ENCODE measurements at places on chromosomes 3 and 15.

DNA sequence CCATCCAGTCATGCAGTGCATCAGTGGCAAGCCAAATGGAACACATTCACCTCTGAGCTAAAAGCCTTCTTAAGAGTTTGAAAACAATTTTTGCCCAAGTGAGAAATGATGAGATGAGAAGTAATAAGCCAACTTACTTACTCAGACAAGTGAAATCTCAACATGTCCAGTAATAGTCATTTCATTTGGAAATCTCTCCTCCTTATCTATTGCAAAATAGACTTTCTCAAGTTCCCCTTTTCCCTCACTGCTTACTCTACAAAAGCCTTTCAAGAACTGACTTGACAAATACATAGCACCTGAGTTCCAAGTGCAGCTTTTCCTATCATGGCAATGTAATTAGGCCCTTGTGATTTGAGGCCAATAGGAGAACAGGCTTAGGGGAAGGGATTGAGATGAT is 282.3 kb downstream of the SLC9A9 start:
- DNase-seq: no peak

- DNase-seq: no peak
Observed at GRCh38 chr15:78977091-78977571, 32.3 kb upstream of the CTSH start.

GRCh38 chr3:98501270-98501669 is 3.8 kb downstream of the OR5K2 start:
- DNase-seq: no peak

DNA sequence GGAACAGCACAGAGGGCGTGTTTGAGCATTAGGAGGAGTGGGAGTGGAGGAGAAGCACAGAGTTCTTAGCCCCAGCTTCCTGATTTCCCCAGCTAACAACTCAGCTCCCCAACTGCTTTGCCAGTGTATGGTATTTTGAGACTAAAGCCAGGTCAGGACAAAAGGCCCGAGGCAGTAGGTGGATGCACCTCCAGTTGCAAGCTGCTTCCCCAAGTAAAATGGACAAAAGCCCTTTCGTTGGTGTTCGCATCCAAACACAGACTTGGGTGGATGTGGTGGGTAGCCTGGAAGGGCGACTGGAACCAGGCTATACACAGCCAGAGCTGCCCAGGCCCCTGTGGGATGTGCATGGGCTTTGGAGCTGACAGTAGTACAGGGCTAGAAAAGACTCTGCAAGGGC is 12.3 kb upstream of the EHD4 start:
- no peak for DNase-seq

DNA sequence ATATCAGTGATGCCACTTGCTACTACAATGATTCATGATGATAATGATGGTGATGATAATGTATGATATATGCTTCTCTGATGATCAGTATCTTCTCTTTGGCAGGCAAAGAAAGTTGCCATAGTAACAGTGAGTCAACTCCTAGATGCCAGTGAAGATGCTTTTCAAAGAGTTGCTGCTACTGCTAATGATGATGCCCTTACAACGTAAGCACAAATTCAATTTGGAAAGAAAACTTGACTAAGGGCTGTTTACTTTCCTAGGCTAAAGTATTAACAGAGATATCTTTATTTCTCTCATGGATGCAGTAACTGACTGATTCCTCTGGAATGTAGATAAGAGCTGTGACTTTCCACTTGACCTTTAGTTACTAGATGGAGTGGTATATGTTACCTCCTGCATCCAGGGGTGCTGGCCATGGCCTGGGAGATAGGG is 27.8 kb downstream of the ADGRG7 start:
- no peak for DNase-seq

DNA sequence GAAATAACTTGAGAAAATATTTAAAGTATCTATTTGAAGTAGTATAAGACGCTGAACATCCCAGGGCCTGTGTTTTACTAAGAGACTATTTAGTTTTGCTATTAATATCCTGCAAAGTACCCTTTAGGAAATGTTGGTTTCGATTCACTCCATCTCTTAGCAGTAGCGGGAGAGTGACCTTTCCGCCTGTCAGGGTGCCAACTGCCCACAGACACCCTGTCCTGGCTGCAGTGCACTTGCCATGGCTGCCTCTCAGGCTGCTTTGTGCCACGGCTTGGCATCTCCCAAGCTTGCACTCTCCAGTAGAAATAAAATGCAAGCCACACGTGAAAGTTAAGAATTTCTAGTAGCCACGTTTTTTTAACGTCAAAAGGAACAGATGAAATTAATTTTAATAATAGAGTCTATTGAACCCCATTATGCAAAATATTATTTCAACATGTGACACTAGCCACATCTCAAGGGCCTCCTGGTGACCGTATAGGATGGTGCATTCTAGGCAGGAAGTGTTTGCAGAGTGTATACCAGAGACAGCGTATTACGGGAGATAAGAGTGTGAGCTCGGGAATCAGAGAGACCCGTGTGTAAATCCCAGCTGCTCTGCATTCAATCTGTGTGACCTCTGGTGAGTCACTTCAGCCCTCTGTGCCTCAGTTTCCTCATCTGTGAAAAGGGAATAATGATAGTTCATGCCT is 19.8 kb downstream of the ADAMTS9 start:
- no peak for DNase-seq

DNA sequence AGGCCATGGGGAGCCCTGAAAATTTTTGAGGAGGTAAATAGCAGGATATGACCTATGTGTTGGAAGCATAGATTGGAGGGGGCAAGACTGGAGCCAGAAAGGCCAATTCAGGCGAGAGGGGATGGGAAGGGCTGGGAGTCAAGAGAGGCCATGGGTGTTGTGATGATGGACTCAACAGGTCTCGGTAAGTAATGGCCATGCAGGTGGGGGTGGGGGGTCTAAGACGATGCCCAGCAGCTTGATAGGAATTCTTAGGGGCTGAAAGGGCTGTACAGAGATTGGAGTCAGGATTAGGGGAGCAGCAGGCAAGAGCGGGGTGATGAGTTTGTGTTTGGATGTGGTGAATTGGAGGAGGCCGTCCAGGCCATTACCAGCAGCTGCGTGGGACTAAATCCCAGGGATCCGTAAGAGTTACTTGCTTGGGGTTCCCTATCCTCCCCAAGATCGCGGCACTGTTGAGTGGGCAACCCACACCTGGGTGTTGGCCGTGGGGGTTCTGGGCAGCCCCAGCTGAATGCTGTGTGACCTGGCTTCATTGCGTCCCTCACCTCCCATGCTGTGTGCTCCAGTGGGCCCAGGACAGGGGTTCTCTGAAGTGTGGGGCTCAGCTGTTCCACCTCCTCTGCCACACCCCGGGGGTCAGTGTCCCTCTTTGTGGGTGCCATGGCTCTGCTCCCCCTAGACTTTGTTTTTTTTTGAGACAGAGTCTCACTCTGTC is 41.8 kb upstream of the CHRNB4 start:
- DNase-seq: no peak

GRCh38 chr3:132925256-132925930 is 112.8 kb upstream of the TMEM108 start:
- no peak for DNase-seq

DNA sequence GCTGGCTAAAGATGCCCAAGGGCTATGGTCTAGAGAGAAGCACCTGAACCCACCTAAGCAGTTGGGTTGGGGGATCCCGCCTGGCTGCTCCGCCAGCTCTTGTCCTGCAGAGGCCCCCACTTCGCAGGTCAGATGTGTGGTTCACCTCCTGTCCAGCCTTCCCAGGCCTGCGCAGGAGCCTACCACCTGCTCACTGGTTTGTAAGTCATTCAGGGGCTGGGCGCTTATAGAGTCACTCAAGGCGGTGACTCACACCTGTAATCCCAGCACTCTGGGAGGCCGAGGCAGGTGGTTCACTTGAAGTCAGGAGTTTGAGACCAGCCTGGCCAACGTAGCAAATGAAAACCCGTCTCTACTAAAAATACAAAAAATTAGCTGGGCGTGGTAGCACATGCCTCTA is 3.9 kb upstream of the FURIN start:
- no peak for DNase-seq

DNA sequence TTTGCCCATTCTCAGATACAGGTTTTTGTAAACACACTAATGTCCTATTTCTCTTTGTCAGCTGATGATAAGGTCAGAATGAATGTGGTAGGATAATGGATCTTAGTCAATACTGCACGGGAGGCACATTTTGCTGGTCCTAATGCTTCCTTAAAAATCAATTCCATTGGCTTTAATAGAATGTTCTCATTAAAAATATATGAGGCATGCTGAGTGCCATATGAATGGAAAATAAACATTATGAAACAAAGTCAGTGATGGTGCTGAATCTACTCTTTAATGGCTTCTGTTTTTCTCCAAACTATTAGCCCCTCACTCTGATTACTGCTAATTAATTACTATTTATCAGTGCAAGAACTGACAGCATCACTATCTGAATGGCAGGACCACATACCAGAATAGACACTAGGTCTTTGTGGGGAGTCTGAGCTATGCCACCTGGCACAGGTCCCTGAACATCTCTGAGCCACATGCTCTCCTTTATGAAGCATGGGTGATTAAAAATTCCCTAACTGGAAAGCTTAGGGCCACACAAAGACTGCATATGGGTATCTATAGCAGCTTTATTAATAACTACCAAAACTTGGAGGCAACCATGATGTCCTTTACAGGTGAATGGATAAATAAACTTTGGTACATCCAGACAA is 278.9 kb downstream of the MEX3B start:
- no peak for DNase-seq

DNA sequence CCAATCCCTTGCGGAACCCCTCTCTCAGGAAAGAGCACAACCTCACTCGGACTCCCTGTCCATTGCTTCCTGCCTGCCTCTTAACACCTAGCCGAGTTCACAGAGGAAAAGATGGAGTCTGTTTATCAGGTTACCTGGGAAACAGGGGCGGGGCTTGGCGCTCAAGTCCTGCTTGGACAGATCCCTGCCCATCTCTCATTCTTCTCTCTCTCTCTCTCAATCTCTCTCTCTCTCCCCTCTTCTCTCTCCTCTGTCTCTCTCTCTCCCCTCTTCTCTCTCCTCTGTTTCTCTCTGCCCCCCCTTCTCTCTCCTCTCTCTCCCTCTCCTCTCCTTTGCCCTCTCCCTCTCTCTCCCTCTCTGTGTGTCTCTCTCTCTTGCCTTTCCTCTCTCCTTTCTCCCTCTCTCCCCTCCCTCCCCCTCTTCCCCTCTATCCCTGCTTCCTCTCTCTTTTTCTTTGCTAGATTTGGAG is at the start of gene EFHB:
TSS of gene EFHB (minus strand) at position 120 of the 469 bp plus-strand sequence. CDS start 199 bp downstream, outside the sequence.
- DNase-seq: no peak

DNA sequence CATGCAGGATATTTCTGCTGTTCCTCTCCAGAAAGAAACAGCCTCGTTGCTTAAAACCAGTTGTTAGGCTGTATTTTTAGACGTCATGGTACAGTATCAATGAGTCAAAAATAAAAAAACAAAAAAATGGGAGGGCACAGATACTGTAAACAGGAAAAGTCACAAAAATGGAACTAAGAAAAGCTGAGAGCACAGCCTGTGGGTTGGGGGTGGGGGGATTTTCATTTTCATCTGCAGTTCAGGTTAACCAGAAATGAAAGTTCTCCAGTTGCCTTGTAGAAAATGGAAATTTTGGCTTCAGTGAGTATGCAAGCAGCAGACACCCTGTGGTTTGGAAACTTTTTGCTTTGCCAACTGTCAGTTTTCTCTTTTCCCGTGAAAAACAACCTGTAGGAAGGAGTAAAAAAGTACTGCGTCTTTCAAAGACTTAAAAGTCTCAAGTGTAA is 59.0 kb downstream of the FRMD4B start:
- DNase-seq: no peak

- no peak for DNase-seq
Observed at GRCh38 chr15:39388118-39388517, 192.8 kb upstream of the THBS1 start.

- DNase-seq: no peak
Observed at GRCh38 chr3:72538070-72538745, 310.0 kb downstream of the SHQ1 start.

DNA sequence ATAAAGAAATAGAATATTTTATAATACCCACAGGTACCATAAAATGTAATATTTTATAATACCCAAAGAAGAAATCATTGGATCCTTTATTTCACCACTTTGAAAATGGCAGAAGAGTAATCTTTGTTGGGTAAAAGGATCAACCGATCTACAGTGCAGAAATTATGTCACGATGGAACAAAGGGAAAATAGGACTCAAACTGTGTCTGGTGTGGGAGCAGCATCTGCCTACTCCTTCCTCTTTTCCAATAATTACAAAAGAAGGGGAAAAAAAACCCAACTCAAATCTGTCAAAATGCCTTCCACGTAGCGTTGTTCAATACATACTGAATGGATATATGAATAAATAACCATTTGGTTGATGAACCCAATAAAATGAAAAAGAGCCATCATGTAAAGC is 492.6 kb upstream of the TBL1XR1 start:
- no peak for DNase-seq

DNA sequence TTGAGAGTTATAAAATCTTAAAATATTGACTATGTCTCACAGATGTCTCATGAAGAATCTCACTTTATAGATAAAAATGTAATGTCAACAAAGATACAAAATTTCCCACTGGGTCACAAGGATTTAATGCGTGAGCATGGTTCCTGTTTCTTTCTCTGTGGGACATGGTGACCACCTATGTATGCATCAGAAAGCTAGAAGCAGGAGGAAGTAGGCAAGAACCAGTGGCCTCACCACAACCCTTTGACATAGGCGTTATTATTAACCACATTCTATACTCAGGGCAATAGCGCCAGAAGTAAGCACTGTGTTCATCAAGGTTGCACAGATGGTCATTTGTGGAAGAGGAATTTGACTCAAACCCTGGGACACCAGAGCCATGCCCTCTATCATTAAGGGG is 11.7 kb upstream of the ADAMTS17 start:
- no peak for DNase-seq

DNA sequence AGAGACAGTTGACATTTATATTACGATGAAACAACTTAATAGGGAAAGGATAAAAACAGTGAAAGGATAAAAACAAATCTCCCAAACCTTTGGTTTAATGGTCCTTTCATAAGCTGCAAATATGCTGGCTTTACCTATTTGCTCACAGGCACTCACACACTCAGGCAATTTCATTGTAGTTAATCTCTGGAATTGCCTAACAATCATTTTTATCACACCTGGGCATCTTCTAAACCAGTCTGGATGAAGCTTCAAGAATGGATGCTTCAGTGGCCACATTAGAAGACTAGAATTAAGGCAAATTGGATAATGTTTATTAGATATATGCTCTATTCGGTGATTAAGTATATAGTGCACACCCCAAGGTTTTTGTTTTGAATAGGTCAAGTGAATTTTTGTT is 13.5 kb downstream of the OSBPL10 start:
- DNase-seq: no peak

GRCh38 chr15:78232951-78233350 is 1.4 kb downstream of the ACSBG1 start:
- no peak for DNase-seq

GRCh38 chr3:183548262-183548769 is 7.2 kb downstream of the KLHL6 start:
- DNase-seq: no peak

DNA sequence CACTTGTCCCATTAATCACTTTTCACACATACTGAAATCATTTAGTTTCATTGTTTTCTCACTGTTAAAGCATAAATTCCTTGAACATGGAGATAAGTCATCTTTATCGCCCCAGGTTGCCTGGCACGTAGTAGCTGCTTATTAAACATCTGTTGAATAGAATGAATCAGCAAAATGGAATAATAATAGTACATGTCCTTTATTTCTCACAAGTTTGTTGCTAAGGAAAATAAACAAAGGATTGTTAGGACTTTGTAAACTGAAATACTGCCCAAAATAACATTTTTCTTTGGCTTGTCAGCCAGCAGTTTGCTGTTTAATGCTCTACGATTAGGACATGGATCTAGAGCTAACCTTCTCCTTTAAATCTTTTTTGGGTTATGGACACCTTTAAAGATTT is 17.9 kb downstream of the SLC35A5 start:
- DNase-seq: no peak

GRCh38 chr3:117017135-117017894 is 307.7 kb downstream of the TUSC7 start:
- no peak for DNase-seq

- no peak for DNase-seq
Observed at GRCh38 chr3:15635121-15635661, 33.6 kb downstream of the BTD start.

All from natural killer cell treated with Interleukin-12 subunit alpha and Interleukin-12 subunit beta and Interleukin-15 and Interleukin-18, amount 100 ng/mL, for 72 hours (primary cell).